ENCODE measurements at places on chromosomes 4 and X. TPM values are rescaled to one million over a fixed set of nuclear protein-coding genes. Genes with fewer than 3 reads are reported as not detected.

DNA sequence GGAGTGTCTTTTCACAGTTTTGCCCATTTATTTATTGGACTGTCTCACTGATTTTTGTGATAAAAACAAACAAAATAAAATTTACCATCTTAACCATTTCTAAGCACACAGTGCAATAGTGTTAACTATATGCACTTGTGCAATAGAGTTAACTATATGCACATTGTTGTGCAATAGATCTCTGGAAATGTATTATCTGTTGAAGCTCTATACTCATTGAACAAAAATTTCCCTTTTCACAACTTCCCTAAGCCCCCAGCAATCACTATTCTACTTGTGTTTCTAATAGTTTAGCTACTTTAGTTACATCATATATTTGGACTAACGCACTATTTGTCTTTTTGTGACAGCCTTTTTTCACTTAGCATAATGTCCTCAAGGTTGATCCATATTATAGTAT is 59.7 kb upstream of the BEX4 start:
- H3K36me3 ChIP-seq, result no peaks in the 10 kb centered on the region
- H3K4me1 ChIP-seq, result no peaks in the 10 kb centered on the region
- no peak overlapping the region for H3K4me3 ChIP-seq

VSIG4 gene
- not detected for total RNA-seq

- H3K4me1 ChIP-seq, result peaks cover 34% of the 10 kb centered on the region
- no peaks in the 10 kb centered on the region for H3K36me3 ChIP-seq
- no peak for DNase-seq
- H3K27me3 ChIP-seq, result no peaks in the 10 kb centered on the region
These were observed 160.3 kb downstream of the CFAP299 start for GRCh38 chr4:80495865-80496264.

ADH6 gene
- not detected for total RNA-seq

CSAG3 gene
- total RNA-seq, result not detected

GRCh38 chrX:134537179-134537955 is 77.4 kb downstream of the HPRT1 start:
- H3K27me3 ChIP-seq, result no peaks in the 10 kb centered on the region
- no peak for DNase-seq
- no peaks in the 10 kb centered on the region for H3K36me3 ChIP-seq
- H3K27ac ChIP-seq, result no peak overlapping the region
- no peaks in the 10 kb centered on the region for H3K4me1 ChIP-seq

CXXC4 gene
- total RNA-seq, result not detected

GABRG1 gene
- total RNA-seq, result not detected

ZNF81 gene
- total RNA-seq, result 15.3 TPM

GRCh38 chrX:127726227-127726626 is 326.0 kb downstream of the ACTRT1 start:
- H3K36me3 ChIP-seq, result no peaks in the 10 kb centered on the region
- no peaks in the 10 kb centered on the region for H3K4me1 ChIP-seq
- H3K27me3 ChIP-seq, result no peaks in the 10 kb centered on the region
- no peak for DNase-seq
- H3K4me3 ChIP-seq, result no peak overlapping the region

- DNase-seq, result no peak
- H3K4me1 ChIP-seq, result no peaks in the 10 kb centered on the region
- no peaks in the 10 kb centered on the region for H3K36me3 ChIP-seq
- no peak overlapping the region for H3K4me3 ChIP-seq
- H3K27me3 ChIP-seq, result peaks cover 5% of the 10 kb centered on the region
- H3K27ac ChIP-seq, result no peak overlapping the region
These were observed 174.6 kb downstream of the SOWAHB start for GRCh38 chr4:76723373-76723772.

DNA sequence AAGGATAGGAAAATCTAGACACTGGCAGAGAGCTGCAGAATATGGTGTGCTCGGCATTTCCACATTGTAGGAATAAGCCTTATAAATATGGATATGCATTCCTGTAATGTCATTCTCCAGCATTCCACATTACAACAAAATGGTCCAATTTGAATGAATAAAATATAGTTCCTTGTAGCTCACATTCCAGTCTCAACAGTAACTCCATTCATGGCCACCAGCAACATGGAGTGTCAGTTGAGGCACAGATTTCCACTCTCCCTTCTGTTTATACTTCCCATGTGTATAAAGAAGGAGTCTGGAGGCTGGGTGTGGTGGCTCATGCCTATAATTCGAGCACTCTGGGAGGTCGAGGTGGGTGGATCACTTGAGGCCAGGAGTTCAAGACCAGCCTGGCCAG is 84.5 kb downstream of the AASDH start:
- peaks cover 6% of the 10 kb centered on the region for H3K4me1 ChIP-seq
- H3K27me3 ChIP-seq, result no peaks in the 10 kb centered on the region
- DNase-seq, result no peak
- H3K27ac ChIP-seq, result no peak overlapping the region
- H3K4me3 ChIP-seq, result no peak overlapping the region

- no peak overlapping the region for H3K27ac ChIP-seq
- H3K27me3 ChIP-seq, result peaks cover 11% of the 10 kb centered on the region
- H3K36me3 ChIP-seq, result peaks cover 57% of the 10 kb centered on the region
- DNase-seq, result no peak
- H3K4me3 ChIP-seq, result peak overlapping the region; percentile 91
These were observed 46.4 kb downstream of the CPLX1 start for GRCh38 chr4:779555-779954.

CRLF2 gene
- total RNA-seq, result not detected

GRCh38 chr4:114385195-114385985 is 213.2 kb upstream of the UGT8 start:
- H3K4me1 ChIP-seq, result no peaks in the 10 kb centered on the region
- H3K36me3 ChIP-seq, result no peaks in the 10 kb centered on the region
- H3K27me3 ChIP-seq, result peaks cover 13% of the 10 kb centered on the region
- no peak for DNase-seq

ZAR1 gene
- total RNA-seq, result not detected

DNA sequence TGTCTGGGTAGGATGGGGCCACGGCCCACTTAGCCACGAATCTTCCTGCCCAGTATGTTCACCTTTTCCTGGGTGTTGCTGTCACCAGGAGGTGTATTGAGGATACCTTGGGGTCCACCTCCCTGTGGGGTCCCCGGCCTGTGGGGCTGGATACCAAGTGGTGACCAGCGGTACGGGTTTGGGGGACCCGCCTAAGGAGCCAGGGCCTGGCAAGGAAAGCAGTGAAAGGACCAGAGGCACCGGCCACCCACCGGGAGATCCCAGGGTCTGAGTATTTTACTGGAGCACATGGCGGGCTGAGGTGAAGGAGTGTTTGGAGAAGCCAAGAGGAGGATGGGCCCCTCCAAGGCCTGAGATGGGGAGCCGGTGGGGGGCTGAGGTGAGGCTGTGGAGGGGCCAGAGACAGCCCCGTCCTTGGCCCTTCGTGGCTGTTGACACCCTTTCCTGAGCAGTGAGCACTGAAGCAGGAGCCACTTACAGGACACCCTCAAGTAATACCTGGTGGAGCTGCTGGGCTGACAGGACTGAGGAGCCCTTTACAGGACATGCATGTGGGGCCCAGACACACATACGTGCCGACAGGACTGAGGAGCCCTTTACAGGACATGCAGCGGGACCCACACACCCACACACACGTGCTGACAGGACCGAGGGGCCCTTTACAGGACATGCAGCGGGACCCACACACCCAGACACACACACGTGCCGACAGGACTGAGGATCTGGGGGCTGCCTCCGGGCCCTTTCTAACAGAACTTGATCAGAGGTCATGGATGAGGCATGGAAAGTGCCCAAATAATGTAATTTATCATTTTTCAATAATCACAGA is 38.4 kb downstream of the TMEM271 start:
- no peaks in the 10 kb centered on the region for H3K4me1 ChIP-seq
- no peak for DNase-seq
- H3K27ac ChIP-seq, result no peak overlapping the region
- no peaks in the 10 kb centered on the region for H3K27me3 ChIP-seq

FGF5 gene
- not detected for total RNA-seq

GRCh38 chr4:14165222-14165920 is 537.8 kb upstream of the BOD1L1 start:
- no peak for DNase-seq
- H3K36me3 ChIP-seq, result no peaks in the 10 kb centered on the region
- H3K4me1 ChIP-seq, result peaks cover 31% of the 10 kb centered on the region
- peak overlapping the region; percentile 69 for H3K4me3 ChIP-seq

TMEM35A gene
- total RNA-seq, result not detected

DNA sequence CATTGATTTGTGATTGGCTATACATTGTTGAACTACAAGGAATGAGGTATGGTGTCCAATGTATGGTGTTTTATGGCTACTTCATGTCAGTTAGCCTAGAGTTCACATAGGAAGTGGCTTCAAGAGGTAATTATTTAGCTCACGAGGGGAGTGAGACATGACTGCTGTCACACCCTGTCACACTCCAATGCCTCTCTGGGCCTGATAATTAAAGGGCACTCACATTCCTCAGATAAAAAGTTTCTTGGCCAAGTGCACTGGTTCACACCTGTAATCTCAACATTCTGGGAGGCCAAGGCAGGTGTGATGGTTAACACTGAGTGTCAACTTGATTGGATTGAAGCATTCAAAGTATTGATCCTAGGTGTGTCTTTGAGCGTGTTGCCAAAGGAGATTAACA is 65.0 kb upstream of the DDX60 start:
- no peak overlapping the region for H3K4me3 ChIP-seq
- peaks cover 13% of the 10 kb centered on the region for H3K4me1 ChIP-seq
- DNase-seq, result no peak
- peaks cover 80% of the 10 kb centered on the region for H3K36me3 ChIP-seq
- H3K27me3 ChIP-seq, result no peaks in the 10 kb centered on the region
- H3K27ac ChIP-seq, result no peak overlapping the region

DNA sequence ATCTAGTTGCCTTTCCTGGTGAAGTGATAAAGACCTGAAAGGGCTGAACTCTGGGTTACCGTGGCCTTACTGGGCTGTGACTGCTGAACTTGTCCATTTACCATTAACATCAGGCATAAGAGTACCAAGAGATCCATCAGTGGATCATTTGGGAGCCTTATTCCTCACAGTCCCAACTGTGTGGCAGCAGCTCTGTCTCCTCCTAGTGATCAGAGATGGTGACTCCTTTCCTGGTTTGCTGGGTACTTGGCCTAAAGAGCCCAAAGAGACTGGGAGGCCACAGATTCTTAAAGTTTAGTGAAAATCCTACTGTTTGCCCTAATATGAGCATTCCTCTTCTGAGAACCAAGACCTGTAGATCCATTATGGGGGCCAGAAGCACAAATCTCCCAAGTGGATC is 56.3 kb upstream of the ATP6AP2 start:
- no peaks in the 10 kb centered on the region for H3K4me1 ChIP-seq
- H3K27me3 ChIP-seq, result no peaks in the 10 kb centered on the region
- H3K4me3 ChIP-seq, result no peak overlapping the region
- no peak overlapping the region for H3K27ac ChIP-seq

- DNase-seq, result no peak
- H3K4me3 ChIP-seq, result no peak overlapping the region
- H3K27ac ChIP-seq, result no peak overlapping the region
- H3K27me3 ChIP-seq, result peaks cover 10% of the 10 kb centered on the region
- H3K36me3 ChIP-seq, result no peaks in the 10 kb centered on the region
These were observed 6.8 kb downstream of the ASB5 start for GRCh38 chr4:176262243-176262642.

FATE1 gene
- total RNA-seq, result not detected

GRCh38 chr4:40164459-40164858 is 32.4 kb upstream of the RHOH start:
- H3K36me3 ChIP-seq, result peaks cover 3% of the 10 kb centered on the region
- H3K27me3 ChIP-seq, result no peaks in the 10 kb centered on the region
- H3K27ac ChIP-seq, result no peak overlapping the region
- no peak for DNase-seq

GRCh38 chr4:33715841-33716395 is 2528.4 kb downstream of the ARAP2 start:
- H3K27me3 ChIP-seq, result no peaks in the 10 kb centered on the region
- H3K36me3 ChIP-seq, result no peaks in the 10 kb centered on the region
- H3K4me1 ChIP-seq, result no peaks in the 10 kb centered on the region
- no peak overlapping the region for H3K4me3 ChIP-seq
- no peak overlapping the region for H3K27ac ChIP-seq
- DNase-seq, result no peak

SAGE1 gene
- total RNA-seq, result not detected

GRCh38 chr4:157012781-157013180 is 41.2 kb upstream of the PDGFC start:
- no peaks in the 10 kb centered on the region for H3K27me3 ChIP-seq
- no peak overlapping the region for H3K27ac ChIP-seq
- H3K4me1 ChIP-seq, result no peaks in the 10 kb centered on the region
- no peak overlapping the region for H3K4me3 ChIP-seq

GRCh38 chr4:185598846-185599552 is 63.7 kb upstream of the PDLIM3 start:
- H3K27ac ChIP-seq, result no peak overlapping the region
- no peaks in the 10 kb centered on the region for H3K36me3 ChIP-seq
- no peaks in the 10 kb centered on the region for H3K4me1 ChIP-seq
- DNase-seq, result no peak

KDM6A gene
- total RNA-seq, result 36.0 TPM

GRCh38 chr4:53537606-53538005 is 53.7 kb downstream of the LNX1 start:
- no peak overlapping the region for H3K4me3 ChIP-seq
- no peak overlapping the region for H3K27ac ChIP-seq
- DNase-seq, result no peak
- H3K36me3 ChIP-seq, result no peaks in the 10 kb centered on the region
- peaks cover 21% of the 10 kb centered on the region for H3K27me3 ChIP-seq

- DNase-seq, result no peak
- no peaks in the 10 kb centered on the region for H3K36me3 ChIP-seq
- H3K4me1 ChIP-seq, result no peaks in the 10 kb centered on the region
- no peaks in the 10 kb centered on the region for H3K27me3 ChIP-seq
These were observed 256.4 kb upstream of the GRID2 start for GRCh38 chr4:92047209-92047875.

- no peak overlapping the region for H3K27ac ChIP-seq
- no peaks in the 10 kb centered on the region for H3K36me3 ChIP-seq
- no peaks in the 10 kb centered on the region for H3K4me1 ChIP-seq
- H3K4me3 ChIP-seq, result no peak overlapping the region
These were observed 334.9 kb downstream of the DCTD start for GRCh38 chr4:182582245-182582644.

GRCh38 chr4:182643801-182644682 is 273.1 kb downstream of the DCTD start:
- no peaks in the 10 kb centered on the region for H3K27me3 ChIP-seq
- H3K27ac ChIP-seq, result no peak overlapping the region
- no peaks in the 10 kb centered on the region for H3K4me1 ChIP-seq
- no peak overlapping the region for H3K4me3 ChIP-seq

- no peak overlapping the region for H3K27ac ChIP-seq
- no peaks in the 10 kb centered on the region for H3K27me3 ChIP-seq
- DNase-seq, result no peak
- H3K4me1 ChIP-seq, result peaks cover 1% of the 10 kb centered on the region
- no peak overlapping the region for H3K4me3 ChIP-seq
- no peaks in the 10 kb centered on the region for H3K36me3 ChIP-seq
These were observed 109.3 kb downstream of the FAM53A start for GRCh38 chr4:1574601-1575417.
